ENCODE measurements at places on chromosomes 1 and 21.

GRCh38 chr1:71135571-71135970, 54.7 kb upstream of the ZRANB2 start:
- no peak for DNase-seq

DNA sequence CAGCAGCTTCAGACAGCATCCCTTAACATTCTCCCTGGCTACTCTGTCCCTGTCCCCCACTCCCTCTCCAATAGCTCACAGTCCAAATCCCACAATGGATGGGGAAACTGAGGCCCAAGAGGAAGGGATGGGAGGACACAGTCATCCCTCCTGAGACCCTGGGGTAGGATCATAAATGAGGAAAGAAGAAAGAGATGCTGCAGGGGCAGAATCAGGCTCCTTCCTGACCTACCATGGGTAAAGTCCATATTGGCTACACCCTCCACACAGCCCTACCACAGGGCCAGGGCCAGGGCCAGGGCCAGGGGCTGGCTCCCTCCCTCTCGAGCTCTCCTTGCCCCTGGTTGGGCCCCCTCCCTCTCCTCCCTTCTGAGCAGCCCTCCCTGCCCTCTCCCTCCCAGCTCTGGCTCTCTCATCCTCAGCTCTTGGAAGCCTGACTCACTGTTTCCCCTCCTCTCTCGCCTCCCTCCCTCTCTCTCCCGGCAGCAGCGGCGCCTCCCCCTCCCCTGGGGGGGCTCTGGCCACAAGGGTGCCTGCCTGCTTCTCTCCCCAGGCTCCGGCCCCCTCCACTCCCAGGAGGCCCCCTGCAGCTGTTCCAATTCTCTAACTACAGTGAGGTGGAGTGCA, 4.9 kb downstream of the AHDC1 start:
- DNase-seq: no peak

DNA sequence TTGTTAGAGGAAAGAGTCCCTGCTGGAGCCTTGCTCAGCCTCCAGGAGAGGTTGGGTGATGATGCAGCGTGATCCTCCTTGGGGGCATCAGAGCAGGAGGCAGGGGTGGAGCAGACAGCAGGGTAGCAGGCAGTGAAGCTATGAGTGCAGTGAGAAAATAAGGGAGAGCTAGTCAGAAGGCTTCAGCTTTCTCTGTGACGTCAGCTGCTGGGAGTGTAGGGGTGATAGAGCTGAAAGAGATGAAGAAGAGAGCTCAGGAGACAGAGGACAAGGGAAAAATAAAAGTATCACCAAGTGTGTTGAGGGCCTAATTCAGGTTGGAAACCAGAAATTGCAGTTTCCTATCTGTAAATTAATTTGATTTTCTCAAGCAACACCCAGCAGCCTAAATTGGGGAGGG, 2.2 kb upstream of the ADAM30 start:
- no peak for DNase-seq

DNA sequence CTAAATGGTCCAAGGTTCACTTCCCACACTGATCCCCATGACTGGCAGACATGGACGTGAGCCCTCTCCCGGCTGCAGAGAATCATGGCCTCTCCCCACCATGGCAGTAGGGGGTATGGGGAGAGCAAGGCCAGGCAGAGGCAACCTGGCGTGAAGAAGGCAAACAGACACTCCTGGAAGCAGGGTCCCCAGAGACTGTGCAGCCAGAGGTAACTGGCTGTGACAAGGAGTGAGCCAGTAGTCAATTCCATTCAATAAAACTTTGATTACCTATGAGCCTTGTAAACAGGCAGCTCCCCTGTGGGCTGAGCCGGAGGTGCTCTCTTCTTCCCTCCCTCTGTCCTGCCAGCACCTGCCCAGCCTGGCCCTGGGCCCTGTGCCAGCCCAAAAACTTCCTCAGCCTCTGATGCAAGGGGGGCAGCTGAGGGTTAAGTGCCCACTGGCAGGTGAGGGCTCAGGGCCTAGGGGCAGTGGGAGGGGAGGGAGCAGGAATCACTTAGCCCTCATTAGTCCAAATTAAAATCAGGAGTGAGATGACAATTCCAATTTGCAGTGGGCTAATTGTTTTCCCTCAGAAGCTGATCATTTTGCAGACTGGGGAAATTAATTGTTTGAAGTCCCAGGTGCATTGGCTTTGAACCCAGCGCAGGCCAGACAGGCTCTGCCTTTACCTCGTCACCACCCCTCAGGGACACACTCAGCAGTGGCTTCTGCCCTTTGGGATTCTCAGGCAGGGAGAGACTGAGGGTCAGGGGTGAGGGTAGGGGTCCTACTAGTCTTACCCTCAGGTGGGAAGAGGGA, 35.6 kb downstream of the LRRN2 start:
- no peak for DNase-seq

DNA sequence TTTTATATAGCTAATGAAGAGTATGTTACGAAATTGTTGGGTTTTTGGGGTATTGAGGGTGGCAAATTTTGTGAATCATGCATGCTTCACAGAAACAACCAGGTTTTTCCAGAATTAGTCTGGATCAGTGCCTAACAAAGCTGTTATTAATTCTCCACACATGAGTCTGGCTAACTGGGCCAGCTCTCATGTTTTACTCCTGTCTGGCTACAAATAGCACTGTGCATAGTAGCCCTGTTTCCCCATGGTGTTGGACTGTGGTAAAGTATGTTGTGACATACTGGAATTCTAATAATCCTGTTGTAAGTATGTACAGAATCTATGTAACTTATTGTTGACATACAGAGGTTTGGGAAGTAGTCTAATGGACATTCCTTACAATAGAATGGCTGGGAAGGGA, 35.8 kb downstream of the S100B start:
- no peak for DNase-seq

DNA sequence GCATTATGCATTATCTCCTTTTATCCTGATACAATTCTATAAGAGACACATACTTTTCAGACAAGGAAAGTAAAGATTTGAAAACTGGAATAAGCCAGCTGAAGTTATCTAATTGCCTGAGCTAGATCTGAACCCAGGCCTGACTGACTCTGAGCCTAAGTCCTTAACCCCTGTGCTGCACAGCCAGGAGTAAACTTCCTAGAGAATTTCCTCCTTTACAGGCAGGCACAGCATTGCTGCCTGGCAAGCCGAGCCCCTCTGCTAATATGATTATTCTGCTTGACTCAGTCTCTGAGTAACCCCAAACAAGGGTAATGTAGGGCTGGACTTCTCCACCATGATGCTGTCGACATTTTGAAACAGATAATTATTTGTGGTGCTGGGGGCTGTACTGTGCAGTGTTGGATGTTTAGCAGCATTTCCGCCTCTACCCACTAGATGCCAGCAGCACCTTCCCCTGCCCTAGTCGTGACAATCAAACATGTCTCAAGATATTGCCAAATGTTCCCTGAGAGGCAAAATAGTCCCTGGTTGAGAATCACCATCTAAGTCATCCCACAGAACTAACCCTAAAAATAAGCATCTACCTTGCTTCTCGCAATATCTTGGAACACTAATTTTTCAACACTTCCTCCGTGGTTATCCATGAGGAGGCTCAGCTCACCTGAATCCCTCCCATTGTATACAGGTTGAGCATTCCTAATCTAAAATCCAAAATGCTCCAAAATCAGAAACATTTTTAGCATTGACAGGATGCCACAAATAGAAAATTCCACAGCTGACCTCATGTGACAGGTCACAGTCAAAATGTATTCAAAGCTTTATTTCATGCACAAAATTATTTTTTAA, 18.5 kb downstream of the CAMK1G start:
- DNase-seq: no peak

GRCh38 chr1:184191181-184191621, 139.7 kb downstream of the TSEN15 start:
- no peak for DNase-seq

DNA sequence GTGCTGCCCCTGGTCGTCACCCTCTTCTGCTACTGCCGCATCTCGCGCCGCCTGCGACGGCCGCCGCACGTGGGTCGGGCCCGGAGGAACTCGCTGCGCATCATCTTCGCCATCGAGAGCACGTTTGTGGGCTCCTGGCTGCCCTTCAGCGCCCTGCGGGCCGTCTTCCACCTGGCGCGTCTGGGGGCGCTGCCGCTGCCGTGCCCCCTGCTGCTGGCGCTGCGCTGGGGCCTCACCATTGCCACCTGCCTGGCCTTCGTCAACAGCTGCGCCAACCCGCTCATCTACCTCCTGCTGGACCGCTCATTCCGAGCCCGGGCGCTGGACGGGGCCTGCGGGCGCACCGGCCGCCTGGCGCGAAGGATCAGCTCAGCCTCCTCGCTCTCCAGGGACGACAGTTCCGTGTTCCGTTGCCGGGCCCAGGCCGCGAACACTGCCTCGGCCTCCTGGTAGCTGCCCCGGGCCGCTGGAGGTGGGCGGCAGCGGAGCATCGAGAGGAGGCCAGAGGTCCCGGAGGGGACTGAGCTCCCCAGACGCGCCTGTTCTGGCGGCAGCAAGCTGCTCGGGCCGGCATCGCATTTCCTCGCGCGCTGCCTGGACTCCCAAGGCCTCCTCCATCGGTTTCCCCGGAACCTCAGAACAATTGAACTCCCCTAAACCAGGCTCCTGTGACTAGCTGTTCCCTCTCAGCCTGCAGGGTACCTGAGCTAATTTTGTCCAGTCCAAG, 1.1 kb downstream of the GPR25 start:
- DNase-seq: no peak

DNA sequence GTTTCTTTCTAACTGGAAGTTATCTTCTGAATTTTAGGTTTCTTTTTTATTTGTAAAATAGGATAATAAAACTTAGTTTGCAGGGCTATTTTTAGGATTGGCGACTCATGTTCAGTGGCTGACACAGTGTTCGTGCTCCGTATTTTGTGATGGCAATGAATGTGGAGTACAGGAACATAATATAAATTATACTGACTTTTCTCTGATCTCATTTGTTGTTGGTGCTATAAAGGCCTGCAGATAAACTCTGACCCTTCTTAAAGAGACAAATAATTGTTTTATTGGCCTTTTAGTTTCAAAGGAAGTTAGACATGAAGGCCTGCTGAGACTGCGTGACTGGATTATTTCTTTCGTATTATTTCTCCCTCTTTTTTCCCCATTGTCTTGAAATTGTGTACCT, 339.6 kb downstream of the PDE4B start:
- DNase-seq: no peak

- DNase-seq: peak; percentile 75
These were observed 101.5 kb downstream of the CASZ1 start for GRCh38 chr1:10694633-10695627.

- DNase-seq: no peak
These were observed 26.9 kb upstream of the CCN1 start for GRCh38 chr1:85553416-85554335.

- DNase-seq: no peak
These were observed 624 bp downstream of the ARHGAP29 start for GRCh38 chr1:94236630-94237290.

DNA sequence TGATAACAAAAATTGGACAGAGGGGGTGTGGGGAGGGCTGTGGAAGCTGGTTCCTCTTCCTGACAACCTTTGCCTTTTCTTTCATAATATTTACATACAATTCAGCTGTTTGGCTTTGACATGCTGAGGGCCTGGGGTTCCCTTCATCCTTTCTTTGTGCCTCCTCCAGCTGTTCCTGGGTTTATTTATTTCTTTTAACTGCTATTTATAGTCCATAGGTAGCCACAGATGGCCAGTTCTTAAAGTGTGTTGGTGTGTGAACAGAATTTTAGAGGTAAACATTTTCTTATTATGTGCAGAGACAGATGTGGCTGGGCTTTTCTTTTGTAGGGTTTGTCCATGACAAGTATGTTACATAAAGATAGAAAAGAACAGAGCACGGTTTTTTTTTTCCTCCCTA, 34.1 kb upstream of the CNIH3 start:
- DNase-seq: no peak

DNA sequence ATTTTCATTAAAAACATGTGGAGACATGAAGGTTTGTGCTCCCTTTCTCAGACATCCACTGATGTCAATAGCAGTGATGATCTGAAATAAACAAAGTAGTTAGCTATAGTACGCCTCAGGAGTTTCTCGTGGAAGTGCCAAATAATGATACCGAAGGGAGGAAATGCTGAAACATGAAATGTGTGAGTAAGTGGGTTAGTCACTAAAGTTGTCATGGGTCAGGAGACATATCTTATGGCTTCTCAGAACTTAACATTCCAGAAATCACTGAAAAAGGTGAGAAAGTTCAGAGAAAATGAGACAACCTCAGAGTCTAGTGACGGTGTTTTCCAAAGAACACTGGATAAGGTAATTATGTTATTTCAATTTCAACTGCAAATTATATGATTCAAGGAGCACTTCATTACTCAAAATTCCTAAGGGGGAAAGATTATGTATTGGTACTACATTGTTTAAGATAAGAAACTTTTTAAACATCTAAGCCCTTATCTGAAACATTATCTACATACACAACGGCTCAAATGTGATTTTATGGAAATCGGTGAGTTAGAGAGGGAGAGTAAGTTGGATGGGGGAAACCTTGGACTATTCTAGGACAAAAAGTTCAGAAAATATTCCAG, 20.6 kb downstream of the NIBAN1 start:
- no peak for DNase-seq

DNA sequence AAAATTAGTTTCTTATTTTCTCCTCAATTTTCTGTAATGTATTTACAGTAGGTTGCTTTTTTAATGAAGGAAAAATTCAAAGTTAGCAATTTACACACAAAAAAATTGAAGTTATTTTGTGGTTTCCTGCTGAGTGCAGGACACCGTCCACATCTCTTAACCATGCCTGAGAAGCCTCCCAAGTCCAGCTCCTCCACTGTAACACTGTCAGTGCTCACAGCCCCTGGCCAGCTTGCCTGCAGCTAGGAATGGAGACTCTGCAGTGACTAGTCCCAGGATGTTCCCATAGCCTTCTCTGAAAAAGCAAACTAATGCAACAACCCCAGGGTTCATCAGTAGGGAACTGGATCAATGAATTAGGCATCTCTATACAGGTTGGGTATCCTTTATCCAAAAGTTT, 3.5 kb downstream of the A3GALT2 start:
- DNase-seq: no peak

GRCh38 chr1:36792292-36792691, 242.0 kb downstream of the GRIK3 start:
- DNase-seq: no peak

DNA sequence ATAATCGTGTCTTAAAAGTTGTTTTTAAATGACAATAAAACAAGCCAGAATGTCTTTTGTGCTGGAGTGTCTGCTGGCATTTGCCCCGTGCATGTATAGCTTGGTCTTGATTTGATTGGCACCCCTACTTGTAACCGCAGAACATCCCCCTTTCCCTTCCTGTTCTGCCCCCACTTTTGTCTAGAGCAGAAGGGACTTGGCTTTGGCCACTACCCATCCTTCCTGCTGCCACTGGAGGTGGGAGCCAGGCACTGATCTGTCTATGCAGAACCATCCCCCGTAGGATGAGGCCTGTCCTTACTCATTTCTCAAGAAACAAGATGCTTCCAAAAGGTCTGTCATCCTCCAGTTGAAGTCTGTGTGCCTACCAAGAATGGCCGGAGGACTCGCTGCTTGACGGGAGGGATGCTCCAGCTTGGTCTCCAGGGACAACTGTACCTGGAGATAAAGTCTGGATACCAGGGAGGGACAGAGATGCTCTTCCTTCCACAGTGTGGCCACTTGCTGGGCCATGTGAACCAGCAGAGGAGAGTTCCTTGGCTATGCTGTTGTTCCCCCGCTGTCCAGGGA, 1.1 kb upstream of the SLC27A3 start:
- no peak for DNase-seq

- DNase-seq: no peak
These were observed 107.1 kb upstream of the PAXBP1 start for GRCh38 chr21:32878661-32879060.

- no peak for DNase-seq
These were observed 36.6 kb upstream of the EPHA8 start for GRCh38 chr1:22526677-22527076.

- no peak for DNase-seq
These were observed 113.1 kb downstream of the OLFML2B start for GRCh38 chr1:161910604-161911003.

- no peak for DNase-seq
These were observed 292.9 kb downstream of the PLPP3 start for GRCh38 chr1:56286506-56286905.

Data from liver (tissue), 10 donors.